ENCODE measurements at places on chromosomes 13 and 19. TPM values are rescaled to one million over a fixed set of nuclear protein-coding genes. Genes with fewer than 3 reads are reported as not detected.
A peak's percentile ranks its signal among the peaks of the same experiment; 100 is the strongest.

- DNase-seq, result no peak
Observed at GRCh38 chr19:44942067-44942571, at the start of gene APOC4. Gene APOC4, plus strand, starts transcription at chr19:44942237. Its CDS starts 41 bp downstream, at chr19:44942278.

The SYDE1 gene
- total RNA-seq, result 19.7 TPM

DNA sequence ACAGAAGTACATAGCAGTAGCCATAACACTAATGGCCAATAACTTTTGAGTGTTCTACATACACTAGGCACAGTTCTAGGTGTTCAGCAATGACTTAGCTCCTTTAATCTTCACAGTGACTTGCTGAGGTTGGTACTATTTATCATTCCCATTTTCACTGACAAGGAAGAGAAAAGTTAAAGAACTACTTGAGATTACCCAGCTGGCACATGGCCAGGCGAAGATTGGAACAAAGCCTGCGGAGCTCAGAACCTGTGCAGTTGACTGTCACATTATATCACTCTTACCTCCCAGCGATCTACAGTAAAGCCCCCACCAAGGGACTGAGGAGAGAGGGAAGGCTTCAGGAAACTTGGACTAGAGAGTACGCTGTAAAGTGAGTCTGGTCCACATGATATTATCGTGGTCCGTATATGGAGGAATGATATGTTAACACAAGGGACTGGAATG lies 42.4 kb upstream of the WDFY2 start:
- DNase-seq, result no peak

The MYO16 gene
- total RNA-seq, result not detected

The GPR12 gene
- total RNA-seq, result not detected

- DNase-seq, result no peak
Observed at GRCh38 chr19:34504809-34505291, 23.3 kb downstream of the WTIP start.

The KRTDAP gene
- not detected for total RNA-seq

GRCh38 chr13:111584101-111584672 lies 263.7 kb downstream of the TEX29 start:
- no peak for DNase-seq

DNA sequence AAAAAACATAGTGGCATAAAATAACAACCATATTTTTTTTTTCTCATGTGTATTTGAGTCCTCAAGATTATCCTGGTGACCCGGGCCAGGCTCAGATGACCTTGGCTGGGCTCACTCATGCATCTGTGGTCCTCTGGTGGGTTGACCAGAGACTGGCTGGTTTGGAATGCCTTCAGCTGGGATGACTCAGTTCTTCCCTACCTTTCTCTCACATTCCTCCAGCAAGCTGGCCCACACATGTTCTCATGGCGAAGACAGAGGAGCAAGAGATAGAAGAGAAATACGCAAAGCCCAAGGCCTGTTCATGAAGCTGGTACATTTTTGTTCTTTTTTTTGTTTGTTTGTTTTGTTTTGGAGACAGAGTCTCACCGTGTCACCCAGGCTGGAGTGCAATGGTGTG lies 14.3 kb upstream of the ZNF541 start:
- peak; percentile 73 for DNase-seq

The SLITRK6 gene
- total RNA-seq, result 0.44 TPM

The SIAH3 gene
- 0.10 TPM for total RNA-seq

The PRKCG gene
- total RNA-seq, result not detected

The SYT5 gene
- total RNA-seq, result not detected

DNA sequence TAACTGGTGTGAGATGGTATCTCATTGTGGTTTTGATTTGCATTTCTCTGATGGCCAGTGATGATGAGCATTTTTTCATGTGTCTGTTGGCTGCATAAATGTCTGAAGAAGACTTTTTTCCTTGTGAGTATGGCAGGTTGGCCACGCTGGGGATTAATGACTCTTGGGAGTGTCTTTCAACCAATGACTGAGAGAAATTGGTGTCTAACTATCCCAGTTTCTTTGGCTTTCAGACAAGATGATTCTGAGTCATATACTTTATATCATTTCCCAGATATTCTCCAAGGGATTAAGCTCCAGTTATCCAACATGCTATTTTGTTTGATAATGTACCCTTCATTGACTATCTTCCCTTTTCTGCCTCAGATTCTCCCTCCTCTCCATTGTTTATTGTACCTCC lies 35.5 kb upstream of the CSNK1A1L start:
- peak; percentile 50 for DNase-seq

DNA sequence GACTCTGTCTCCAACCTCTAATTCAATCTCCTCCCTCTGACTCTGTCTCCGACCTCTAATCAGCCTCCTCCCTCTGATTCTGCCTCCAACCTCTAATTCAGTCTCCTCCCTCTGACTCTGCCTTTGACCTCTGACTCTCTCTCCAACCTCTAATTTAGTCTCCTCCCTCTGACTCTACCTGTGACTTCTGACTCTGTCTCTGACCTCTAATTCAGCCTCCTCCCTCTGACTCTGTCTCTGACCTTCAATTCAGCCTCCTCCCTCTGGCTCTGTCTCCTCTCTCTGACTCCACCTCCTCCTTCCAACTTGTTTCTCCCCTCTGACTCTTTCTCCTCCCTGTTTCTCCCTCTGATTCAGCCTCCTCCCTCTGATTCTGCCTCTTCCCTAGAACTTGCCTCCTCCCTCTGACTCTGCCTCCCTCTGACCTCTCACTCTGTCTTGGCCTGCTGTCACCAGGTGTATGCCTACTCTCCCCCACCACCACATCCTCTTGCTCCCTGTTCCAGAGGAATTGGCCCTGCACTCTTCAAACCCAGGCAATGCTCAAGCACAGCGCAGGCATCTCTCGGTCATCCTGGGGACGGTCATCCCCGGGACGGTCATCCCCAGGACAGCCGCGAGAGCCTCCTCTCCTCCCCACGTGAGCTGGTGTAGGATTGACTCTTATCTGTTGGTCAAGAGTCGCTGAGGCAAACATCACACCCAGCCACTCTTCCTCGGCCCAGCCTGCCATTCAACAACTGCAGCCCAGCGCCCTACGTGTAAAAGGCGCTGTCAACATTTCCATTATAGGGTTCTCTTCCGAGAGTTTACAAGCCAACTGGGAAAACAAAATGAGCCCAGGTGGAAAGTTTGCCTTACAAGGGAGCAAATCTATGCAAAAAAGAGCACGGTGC lies 60.2 kb downstream of the ZIC5 start:
- DNase-seq, result no peak

The OR1I1 gene
- total RNA-seq, result not detected

The MPV17L2 gene
- 33.4 TPM for total RNA-seq

DNA sequence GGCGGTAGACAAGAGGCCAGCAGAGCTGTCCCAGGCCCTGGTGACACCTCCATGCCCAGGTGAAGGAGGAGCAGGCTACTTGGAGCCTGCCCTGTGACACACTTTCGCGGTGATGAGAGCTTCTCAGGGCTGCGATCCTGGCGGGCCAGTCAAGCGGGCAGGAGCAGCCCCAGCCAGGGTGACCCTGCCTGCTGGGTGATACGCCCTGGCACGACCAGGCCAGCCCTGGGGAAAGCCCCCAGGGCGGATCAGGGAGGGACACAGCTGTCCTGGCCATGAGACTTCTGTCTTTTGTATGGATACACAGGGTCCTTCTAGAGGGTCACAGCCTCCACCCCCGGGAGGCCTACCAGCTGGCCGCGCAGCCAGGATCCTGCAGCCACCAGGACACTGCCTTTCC lies 13.1 kb downstream of the DNM2 start:
- DNase-seq, result no peak

- DNase-seq, result no peak
Observed at GRCh38 chr13:114134111-114134943, 1.9 kb upstream of the RASA3 start.

GRCh38 chr13:97005625-97006262 lies 11.5 kb upstream of the OXGR1 start:
- DNase-seq, result peak; percentile 60

GRCh38 chr19:58559275-58560006 lies 1.0 kb upstream of the UBE2M start:
- DNase-seq, result peak; percentile 94

DNA sequence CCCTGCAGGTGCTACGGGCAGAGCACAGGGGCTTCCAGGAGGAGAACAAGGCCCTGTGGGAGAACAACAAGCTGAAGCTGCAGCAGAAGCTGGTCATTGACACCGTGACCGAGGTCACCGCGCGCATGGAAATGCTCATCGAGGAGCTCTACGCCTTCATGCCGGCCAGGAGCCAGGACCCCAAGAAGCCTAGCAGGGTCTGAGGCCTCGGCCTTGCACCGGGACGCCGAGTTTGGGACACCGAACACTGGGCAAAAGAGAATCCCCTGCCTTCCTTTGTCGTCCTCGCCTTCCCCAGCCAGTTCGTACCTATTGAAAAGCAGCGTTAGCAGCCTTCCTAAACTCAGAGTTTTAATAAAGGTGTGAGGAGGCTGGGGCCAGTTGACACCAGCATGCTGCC lies 12.1 kb downstream of the CBY2 start:
- DNase-seq, result no peak

DNA sequence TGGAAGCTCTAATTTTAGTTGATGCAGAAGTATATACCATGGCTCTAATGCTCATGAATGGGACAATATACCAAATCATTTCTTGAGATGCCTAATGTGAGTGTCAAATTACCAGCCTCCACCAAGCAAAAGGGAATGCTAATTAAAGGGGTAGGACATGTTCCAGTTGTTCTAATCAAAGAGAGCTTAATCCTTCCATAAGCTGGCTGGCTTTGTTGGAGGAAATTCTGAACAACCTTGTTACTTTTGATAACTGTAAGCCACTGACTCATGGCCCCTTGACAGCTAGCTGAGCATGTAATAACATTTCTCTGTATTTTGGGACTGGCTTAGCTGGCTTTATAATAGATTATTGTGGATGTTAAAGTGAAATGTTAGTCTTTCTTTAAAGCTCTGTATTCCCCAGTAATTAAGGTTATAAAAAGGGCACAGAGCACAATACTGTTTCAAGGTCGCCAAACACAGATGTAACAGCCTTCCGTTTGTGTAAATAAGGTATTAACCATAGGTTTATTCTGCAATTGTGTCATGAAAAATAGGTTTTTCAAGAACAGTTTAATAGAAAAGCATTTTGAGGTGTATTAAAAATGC lies 1194.0 kb downstream of the PCDH9 start:
- no peak for DNase-seq

GRCh38 chr13:27600711-27601110 lies 19.6 kb downstream of the LNX2 start:
- no peak for DNase-seq
